Mesenteric fat pad (tissue), 1 donor: ENCODE measurements at places on chromosomes 6 and 20. TPM values are rescaled to one million over a fixed set of nuclear protein-coding genes. Genes with fewer than 3 reads are reported as not detected.

- no peak for DNase-seq
Observed at GRCh38 chr20:20480689-20481088, 112.8 kb downstream of the INSM1 start.

DNA sequence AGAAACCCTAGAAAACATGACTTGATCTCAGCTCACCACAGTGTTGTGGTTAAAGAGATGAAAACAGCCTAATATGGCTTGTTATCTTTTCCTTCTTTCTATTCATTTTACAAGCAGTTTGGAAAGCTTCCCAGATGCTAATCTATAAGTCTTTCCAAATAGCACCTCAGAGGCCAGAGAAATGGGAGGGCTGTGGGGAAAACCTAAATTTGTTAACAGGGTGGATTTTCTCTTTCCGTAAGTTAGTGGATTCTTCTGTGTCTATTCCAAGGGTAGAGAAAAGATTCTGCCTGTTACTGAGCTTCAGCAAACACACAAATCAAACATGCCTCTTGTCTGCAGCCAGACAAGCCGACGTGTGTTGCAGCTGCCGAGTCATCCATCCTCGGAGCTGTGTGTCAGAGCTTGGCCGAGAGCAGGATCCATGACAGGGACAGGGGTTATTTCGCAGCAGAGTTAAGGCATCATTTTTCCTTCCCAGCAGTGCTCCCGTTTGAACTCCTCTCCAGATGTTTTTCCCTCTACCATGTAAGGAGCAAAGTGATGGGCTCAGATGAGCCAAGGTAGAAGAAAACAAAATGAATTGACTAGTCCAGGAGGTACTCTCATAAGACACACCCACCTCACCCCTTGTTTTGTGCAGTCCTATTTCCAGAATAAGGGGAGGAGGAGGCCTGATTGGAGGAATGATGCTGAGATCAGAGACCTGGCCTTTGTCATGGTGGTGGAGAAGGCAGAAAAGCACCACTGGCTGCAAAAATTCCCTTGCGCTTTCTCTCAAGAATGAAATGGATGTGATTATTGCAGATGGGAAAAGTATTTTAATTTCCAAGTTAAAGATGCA is 560.0 kb downstream of the C6orf118 start:
- DNase-seq = no peak

The TFAP2B gene
- total RNA-seq = not detected

DNA sequence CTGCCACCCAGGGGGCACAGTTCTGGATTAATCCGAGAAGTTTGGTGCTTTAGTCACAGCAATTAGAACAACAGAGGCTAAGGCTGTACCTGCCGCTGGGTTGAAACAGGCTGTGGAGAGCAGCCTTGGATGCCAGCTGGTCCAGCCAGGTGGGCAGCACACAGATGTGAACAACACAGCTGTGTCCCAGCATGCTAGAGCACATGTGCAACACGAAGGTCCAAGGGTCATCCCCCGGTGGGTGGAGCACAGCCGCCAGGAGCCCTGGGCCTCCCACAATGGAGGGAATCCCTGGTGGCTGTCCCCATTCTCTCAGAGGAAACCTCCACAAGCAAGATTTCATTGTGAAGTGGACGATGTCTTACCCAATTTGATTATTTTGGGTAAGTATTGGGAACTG is 99.2 kb upstream of the SYNDIG1 start:
- DNase-seq = no peak

- no peak for DNase-seq
Observed at GRCh38 chr6:141988954-141989705, 143.6 kb upstream of the GJE1 start.

DNA sequence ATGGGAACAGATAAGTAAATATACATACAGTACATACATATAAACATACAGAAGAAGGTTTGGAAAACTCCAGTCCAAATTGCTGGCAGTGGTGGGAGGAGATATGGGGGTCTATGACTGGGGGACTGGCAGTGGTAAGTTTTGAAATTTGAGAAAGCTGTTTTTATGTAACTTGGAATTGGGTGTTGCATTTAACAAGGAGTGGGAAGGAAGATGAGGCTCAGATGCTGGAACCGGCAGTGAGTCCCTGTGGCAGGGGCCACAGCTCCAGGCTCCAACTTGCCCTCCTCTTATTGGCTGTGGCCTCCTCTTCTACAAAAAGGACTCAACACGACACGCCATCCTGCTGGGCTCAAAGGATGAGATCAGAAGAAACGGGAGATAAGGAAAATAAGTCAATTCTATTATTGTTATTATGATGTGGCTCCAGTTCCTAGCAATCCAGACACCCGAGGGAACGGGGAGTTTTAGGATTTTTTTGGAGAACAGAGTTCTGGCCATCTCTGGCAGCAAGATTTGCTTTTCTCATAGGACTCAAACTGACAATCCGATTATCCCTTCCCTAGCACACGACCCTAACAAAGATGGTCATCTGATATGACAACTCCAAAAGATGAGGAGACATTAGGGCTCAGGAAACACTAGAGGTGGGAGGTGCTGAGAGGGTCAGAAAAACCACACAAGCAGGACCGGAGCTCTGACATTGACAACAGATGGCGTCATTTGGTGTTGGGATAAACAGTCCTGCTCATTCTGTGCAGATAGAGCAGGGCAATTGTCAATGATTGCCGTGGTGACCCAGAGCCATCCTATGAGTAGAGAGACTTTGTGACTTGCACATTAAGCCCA is 6.0 kb upstream of the TGM2 start:
- no peak for DNase-seq

DNA sequence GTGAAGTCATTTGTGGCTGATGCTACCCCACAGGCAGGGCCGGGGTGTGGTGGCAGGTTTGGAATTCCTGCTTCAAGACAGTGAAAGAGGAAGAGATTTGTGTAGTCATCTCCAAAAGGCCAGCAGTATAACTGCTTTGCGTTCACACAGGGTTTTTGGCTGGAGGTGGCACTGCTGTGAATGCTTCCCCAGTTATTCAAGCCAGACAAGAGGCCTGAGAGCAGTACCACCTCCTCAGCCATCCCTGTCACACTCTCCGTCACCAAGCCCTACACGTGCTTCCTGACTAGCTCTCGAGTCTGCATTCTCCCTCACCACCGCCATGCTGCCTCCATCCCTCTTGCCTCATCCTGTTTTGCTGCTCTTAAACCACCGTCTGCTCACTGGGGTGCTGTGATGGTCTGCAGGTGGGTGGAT is 23.9 kb downstream of the ARMC2 start:
- DNase-seq = no peak

The HIVEP1 gene
- total RNA-seq = 27.3 TPM
